Naive B cell (primary cell): ENCODE measurements at places on chromosomes 2 and 18. TPM values are rescaled to one million over a fixed set of nuclear protein-coding genes. Genes with fewer than 3 reads are reported as not detected.

GRCh38 chr18:21342372-21342771 lies 100.3 kb downstream of the GREB1L start:
- no peak for DNase-seq

DNA sequence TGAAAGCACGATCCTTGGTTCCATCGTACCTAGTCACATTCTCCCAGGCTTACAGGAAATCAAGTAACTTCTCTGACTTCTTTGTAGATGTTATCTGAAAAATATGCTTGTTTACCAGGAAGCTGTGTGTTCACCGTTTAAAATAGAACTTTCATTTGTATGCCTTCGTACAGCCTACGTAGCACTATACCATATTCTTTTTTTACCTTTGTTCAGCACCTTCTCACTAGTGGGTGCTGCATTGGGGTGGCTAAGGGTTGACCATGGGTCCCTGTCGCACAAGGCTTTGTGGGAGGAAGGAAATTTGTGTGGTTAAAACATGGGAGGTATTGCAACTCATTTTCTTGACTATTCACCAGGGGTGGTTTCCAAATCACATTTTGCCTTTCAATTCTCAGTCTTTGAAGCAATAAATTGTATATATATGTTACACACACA lies 16.6 kb downstream of the MALT1 start:
- peak; percentile 8 for DNase-seq

DNA sequence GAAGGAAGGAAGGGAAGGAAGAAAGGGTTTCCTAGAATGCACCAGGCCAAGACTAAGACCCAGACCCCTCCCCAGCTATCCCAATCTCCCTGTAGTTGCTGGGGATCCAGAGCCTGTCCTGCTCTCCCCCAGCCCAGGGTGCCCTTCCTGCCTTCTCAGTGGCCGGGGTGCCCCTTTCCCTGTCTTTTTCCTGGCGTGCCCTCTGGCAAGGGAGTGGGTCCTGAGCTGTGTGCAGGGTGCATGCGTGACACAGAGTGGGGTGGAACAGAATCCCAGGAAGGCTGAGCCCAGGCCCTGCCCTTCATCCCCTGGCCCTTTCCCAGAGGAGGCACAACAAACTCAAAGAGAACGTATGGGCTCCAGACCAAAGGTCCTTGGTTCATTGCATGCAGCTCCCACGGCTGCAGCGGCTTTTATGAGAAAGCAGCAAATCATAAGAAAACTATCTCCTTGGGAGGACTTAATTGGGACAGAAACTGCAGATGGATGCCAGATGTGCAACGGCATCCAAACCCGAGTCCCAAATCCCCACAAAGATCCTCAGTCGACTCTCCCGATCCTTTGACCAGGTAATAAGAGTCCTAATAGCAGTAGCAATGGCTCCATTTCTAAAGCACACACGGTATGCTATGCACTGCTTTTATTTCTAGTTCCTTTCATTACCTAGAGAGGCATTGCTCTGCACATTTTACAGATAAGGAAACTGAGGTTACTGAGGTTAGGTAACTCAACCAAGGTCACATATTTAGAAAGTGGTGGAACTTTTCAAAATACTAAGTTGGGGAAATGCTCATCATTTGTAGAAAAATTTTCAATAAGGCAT lies 12.7 kb upstream of the ARID5A start:
- no peak for DNase-seq

- no peak for DNase-seq
Measured at GRCh38 chr2:224027070-224027469, 12.0 kb downstream of the SERPINE2 start.

DNA sequence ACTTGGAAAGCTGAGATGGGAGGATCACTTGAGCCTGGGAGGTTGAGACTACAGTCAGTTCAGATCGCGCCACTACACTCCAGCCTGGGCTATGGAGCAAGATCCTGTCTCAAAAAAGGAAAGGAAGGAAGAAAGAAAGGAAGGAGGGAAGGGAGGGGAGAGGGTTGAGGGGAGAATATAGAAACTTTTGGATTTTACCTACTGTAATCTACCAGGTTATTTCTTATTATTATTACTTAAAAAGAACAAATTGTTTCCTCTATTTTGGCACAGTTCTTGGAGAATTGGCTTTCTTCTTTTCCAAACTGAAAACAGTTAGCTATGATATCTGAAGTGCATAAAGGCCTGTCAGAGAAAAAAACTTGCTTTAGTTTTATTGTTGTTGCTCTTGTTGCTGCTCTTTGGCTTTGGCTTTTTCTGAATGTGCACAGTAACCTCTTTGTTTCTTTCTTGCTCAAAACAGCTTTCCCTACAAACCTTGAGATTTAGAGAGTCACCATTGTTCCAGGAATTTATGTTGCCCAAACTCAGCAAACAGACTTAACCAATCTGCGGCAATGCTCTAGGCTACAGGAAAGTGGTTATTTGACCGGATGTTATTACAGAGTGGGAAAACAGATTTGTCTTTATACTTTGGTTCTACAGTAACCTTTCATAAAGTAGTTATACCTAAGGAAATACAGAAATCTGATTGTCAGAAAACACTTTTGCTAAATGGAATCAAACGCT lies 214.9 kb downstream of the XIRP2 start:
- DNase-seq, result no peak

Gene MOCOS
- 0.08 TPM for polyA plus RNA-seq

DNA sequence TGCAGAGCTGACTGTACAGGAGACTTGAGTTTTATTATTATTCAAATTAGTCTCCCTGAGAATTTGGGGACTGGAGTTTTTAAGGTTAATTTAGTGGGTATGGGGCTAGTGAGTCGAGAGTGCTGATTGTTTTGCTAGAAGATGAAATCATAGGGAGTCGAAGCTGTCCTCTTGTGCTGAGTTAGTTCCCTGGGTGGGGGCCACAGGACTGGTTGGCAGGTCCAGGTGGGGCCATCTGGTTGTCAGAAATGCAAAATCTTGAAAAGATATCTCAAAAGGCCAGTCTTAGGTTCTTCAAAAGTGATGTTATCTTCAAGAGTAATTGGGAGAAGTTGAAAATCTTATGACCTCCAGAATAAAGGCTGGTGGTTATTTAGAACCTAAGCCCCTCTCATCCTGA lies 267.3 kb downstream of the MYCN start:
- no peak for DNase-seq

DNA sequence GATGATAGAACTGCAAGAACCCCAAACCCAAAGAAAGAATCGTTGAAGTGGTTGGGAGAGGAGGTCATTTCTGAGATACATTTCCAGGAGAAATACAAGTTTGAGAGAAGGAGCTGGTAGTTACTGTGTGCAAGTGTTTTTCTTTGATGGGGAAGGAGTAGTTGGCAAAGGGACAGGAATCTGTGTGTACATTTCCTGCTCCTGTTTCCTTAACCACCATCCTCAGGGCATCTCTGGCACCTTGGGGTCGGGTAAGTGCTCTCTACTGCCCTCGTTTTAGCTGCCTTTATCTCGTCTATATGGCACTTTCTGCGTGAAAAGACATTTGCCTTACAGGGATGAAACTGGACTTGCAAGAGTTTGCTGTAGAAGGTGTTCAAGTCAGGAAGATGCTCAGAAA lies 27.3 kb downstream of the CDC42EP3 start:
- DNase-seq, result no peak

- no peak for DNase-seq
Measured at GRCh38 chr2:28173377-28173776, 219.3 kb upstream of the FOSL2 start.

Gene CSRNP3
- polyA plus RNA-seq, result not detected

DNA sequence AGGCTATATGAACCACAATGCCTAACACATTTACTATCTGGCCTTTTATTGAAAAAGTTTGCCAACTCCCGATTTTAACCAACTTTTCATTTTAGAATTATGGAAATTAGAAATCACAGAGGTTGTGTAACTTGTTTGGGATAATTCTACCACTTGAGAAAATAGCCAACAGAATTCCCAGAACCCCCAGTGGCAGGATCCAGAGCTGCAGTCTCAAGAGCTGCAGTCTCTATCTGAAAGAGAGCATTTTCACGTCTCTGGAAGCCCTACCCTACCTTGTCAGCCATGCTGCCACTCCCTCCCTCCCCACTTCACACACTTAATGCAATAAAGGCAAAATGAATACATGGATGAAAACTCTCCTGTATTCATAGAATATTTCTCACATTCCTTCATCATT lies 23.4 kb upstream of the TSPYL6 start:
- DNase-seq, result no peak

DNA sequence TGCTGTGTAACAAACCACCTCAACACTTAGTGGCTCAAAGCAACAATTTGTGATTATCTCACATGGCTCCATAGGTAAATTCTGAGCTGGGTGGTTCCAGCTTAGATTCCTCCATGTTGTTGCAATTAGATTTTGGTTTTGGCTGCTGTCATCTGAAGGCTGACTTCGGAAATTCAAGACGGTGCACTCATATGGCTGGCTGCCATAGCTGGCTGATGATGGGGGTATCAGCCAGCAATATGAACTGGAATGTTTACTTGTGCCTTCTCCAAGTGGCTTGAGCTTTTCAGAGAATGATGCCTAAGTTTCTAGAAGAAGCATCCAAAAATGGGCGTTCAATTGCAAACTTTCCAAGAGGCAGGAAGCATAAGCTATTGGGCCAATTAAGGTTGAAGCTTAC lies 213.1 kb downstream of the GCA start:
- DNase-seq, result no peak

- DNase-seq, result no peak
Measured at GRCh38 chr2:43262239-43262638, 35.8 kb upstream of the ZFP36L2 start.
